ENCODE measurements at places on chromosomes 7 and 10.

DNA sequence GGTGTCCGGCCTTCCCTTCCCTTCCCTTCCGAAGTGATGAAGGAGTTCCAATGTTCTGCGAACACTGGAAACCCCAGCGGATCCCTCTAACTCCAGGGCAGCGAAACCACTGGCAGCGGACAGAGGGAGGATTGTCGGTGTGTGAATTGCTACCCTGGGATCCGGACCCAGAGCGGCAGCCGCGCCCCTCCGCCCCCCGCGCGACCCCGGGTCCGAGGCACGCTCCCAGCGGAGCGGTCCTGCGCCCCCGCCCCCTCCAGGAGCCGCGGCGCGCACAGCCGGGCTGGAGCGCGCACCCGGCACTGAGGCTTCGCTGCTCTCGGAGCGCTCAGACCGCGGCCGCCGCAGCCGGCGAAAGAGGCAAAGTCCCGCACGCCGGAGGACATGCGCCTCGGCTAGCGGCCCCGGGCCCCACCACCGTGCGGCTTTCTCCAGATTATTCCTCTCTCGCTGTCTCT is at the start of gene PTPRZ1:
TSS of gene PTPRZ1 (plus strand) at position 331 of the 458 bp plus-strand sequence. CDS start 339 bp downstream, outside the sequence.
- no peak for DNase-seq

DNA sequence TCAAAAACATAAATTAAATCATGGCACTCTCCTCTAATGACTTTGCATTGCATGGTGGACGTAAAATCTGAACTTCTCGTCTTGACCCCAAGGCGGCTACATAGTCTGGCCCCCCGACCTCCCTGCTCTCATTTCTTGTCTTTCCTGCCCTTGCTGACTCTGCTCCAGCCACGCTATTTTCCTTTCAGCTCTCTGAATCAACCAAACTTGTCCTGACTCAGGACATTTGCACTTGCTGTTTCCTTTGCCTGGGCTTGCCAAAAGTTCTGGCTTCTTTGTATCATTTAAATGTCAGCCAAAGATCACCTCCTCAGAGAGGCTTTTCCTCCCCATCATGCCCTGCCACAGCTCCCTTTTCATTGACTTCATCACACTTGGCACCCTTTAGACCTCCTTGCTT is 107.7 kb upstream of the NFE2L3 start:
- no peak for DNase-seq

DNA sequence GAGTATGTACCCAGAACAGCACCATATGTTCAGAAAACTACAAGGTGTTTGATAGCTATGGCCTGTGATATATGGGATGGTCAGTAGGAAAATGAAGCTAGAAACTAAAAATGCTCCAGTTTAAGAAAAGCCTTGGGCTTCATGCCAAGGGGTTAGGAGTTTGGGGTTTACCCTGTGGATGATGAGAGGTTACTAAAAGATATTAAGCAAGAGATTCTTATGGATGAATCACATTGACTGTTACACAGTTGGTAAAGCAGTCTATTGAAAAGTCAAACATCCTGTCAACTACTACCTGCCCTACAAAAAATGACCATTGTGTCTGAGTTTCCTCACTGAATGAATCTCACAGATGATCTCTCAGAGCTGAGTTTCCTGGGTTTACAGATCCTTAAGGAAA is 166.2 kb upstream of the INHBA start:
- DNase-seq, result peak; percentile 85

DNA sequence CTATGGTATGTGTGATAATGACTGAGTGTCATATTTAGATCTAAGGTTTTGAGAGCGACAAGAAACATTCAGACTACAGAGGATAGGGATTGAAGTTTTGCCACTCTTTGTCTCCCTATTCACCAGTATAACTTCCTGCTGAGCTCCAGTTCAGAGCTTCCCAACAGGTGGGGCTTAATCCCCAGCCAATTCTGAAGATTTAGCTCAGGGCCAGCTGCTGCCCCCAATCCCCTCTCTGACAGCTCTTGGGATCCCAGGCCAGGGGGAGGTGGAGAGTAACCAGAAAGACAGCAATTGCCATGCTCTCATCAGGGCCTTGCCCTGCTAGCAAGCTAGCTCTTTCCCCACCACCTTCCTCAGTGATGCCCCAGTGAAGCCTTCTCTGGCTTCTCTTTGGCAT is 57.8 kb downstream of the TRIL start:
- no peak for DNase-seq

DNA sequence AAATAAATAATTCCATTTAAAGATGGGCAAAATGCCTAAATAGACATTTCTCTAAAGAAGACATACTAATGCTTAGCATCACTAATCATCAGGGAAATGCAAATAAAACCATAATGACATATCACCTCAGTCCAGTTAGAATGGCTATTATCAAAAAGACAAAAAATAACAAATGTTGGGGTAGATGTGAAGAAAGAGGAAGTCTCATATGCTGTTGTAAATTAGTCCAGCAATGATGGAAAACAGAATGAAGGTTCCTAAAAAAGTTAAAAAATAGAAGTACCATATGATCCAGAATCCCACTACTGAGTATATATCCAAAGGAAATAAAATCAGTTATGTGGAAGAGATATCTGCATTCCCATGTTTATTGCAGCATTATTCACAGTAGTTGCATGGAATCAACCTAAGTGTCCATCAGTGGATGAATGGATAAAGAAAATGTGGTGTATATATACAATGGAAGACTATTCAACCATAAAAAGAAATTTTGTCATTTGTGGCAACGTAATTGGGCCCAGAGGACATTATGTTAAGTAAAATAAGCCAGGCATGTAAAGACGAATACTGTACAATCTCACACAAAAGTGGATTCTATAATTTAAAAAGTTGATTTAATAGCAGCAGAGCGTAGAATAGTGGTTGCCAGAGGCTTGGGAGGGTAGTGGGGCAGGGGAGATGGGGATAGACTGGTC is 52.0 kb downstream of the TCAF1 start:
- no peak for DNase-seq

DNA sequence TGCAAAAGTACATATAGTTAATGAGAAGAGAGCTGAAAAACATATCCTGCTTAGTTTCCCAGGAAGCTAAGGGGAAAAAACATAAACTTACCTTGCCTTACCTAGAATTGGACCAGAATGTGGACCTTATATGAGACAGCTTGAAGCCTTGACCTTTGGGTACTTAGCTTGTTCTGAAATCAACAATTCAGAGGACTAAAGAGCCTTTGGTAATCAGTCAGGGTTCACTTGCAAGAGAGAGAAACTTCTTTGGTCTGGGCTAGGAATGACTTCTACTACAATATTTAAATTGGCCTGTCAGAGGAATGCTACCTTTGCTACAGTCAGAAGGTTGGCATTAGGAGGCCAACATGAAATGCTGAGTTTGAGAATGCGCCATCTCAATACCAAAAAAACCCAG is 24.9 kb downstream of the SAMD8 start:
- DNase-seq, result no peak

DNA sequence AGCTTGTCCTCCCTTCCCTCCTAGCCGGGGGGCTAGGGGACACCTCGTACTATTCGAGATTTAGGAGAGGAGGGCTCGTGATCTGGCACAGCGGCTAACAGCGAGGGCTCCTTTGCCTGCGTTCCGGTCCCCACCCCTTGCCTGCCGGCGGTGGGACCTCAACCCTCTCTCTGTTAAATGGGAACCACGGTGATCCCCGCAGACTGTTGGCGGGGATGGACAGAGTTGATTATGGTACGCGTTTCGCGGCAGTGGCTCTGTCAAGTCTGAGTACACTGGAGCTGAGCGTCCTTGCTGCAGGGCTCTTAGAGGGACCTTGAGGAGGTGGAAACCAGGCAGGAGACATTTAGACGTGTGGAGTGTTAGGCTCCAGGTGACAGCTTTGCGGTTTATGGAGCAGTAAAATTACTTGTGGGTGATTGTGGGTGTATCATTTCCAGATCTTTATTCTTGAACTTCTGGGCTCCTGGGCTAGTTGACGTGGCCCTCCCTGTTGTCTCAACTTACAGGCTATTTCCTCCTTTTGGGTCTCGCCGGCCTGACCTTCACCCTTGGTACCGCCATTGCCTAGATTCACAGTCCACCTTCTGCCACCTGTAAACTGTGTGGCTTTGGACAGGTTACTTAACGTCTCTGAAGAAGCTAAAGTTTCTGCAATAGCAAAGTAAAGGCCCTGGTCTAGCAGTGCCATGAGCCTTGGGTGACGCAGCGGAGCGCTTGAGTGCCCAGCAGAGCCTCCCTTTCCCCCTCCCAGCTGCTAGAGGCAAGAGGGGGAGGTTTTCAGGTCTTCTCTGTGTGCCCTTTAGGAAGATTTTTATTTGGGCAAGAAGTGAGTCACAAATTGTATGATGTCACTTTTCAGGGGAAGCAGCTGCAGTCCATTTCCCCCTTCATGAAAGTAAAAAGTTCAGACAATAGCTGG is 739 bp downstream of the CASP7 start:
- DNase-seq, result peak; percentile 84

DNA sequence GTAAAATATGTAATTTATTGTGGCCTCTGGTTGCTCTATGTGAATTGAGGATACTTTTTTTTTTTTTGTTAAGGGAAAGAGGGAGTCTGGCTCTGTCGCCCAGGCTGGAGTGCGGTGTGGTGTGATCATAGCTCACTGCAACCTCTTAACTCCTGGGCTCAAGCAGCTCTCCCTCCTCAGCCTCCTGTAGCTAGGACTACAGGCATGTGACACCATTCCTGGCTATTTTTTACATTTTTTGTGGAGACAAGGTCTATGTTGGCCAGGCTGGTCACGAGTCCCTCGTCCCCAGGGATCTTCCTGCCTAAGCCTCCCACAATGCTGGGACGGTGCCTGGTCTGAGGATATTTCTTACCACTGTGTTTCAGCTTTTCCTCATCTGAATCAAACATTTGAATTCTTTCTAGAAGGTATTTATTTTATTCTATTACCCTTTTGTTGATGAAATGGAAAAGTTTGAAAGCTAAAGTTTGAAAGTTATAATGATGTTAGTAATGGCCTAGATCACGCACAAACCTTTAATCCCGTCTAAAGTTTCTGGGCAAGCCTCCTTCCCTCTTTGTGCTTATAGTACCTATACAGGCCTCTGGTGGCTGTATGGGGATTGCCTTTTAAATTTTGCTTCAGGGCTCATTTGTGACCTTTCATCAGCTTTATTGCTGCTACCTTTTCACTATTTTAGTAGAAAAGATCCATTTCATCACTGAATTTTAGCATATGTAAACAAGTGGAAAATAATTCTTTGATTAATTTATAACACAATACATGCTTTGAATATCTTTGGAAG is 2.0 kb downstream of the IFRD1 start:
- DNase-seq, result peak; percentile 28

- DNase-seq, result no peak
Observed at GRCh38 chr10:24456322-24456721, 247.4 kb downstream of the KIAA1217 start.

DNA sequence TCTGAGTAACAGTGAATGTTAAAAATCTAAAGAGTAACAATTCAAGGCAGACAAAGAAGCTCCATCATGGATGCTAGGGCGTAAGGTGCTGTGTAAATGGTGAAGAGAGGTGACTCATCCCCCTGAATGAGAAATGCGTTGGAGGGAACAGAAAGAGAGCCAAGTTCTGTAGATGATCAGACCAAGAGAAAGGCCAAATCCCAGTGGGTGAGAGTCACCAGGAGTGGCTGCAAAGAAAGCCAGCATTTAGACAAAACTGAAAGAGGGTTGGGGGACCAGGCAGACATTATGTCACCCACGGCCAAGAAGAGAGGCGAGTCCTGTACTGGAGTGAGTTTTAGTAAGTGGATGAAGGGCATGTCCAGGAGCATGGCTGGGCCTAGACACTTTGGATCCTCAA is 153.1 kb downstream of the TRIL start:
- no peak for DNase-seq

DNA sequence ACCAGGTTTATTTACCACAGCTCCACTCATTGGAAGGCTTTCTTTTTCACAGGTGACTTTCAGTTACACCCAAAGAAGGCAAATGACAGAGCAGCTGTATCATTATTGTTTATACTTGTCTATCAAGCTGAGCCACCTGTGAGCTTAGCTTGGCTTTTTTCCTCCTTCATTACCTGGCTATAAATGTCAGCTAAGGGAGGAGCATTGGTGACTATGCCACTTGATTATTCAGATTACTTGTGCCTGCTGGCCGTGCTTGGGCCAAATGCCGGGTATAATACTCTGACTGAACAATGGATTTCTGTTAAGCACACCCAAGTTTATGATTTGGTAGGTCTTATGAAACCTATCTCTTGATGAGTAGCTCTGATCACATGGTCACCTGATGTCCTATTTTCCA is 9.9 kb upstream of the GNAT3 start:
- no peak for DNase-seq

DNA sequence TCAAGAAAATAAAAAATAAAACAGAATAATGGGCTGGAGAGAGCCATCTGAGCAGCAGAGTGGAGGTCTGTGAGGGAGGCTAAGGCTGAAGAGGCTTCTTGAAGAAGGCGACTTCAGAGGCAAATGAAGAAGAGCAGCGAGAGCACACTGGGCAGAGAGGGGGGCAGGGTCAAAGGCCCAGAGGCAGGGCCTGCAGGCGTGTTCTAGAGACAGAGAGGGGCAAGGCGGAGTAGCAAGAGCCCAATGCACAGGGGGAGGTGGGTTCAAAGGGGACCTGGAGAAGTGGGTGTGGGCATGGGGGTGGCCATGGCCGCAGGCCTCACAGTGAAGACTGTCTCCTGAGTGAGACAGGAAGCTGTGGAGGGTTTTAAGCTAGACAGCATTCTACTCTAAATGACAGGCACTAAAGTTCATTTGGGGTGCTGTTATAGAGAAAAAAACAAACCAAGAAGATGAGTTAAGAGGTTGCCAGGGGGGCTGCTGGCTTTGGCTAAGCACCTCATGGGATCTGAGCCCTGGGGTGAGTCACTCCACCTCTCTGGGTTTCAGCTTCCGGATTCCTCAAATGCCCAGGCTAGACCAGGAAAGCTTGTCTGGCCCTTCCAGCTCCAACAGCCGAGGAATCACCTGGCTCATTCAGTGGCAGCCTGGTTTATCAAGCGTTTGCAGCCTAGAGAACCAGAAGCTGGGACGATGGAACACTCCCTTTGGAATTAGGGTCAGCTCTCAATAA is 81.7 kb downstream of the DLG5 start:
- no peak for DNase-seq

GRCh38 chr7:70640266-70640833 is 491.6 kb upstream of the GALNT17 start:
- DNase-seq, result no peak

DNA sequence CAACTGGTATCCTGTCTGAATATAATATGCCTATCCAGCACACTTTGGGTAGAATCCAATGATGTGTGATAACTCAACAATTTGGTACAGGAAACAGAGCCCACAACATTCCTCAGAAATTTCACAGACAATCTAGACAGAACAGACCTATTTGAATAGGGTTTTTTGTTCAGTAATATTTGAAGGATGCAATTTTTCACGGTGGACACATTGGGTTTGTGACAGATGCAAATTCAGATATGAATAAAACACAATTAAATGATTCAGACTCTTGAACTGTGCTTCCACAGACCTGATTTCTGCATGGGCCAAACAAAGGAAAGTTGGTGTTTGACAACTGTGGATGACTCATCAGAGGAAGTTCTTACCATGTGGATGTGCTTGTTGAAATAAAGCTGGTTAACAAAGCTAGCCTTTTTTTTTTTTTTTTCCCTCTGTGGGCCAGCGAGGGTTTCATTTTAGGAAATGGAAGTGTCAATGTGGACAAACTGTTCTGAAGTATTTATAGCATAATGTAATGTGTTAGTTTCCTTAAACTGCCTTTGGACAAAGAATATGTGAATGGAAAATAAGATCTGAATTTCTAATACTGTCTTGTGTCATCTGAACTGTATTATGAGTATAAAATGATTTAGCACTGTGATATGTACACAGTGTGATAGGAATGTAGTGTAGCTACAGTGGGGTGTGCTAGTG is 43.2 kb upstream of the FAM133B start:
- DNase-seq, result peak; percentile 93

GRCh38 chr10:116907245-116907987 is 58.1 kb downstream of the ENO4 start:
- DNase-seq, result no peak

All from inflammatory macrophage treated with lipopolysaccharide for 1 hour (primary cell).